ENCODE measurements at places on chromosomes 2 and 18. TPM values are rescaled to one million over a fixed set of nuclear protein-coding genes. Genes with fewer than 3 reads are reported as not detected.

MOGAT1 gene
- not detected for total RNA-seq

GRCh38 chr2:109218087-109218791 lies 89.2 kb downstream of the SH3RF3 start:
- no peak for DNase-seq

DNA sequence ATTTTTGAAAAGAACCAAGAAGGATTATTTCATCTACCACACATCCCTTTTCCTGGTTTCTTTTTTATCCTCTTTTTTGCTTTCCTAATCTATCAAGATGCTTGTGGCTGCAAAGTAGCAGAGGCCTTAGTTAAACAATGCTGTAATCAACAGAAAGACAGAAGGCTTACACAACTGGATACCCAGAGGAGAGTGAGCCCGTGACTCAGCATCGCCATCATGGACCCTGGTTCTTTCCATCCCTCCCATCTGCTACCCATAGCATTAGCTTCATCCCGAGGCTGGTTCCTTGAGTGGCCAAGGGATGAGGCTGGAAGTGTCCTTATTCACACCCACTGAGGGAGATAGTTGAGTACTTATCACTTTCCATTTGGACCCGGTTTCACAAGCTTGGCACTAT lies 7.5 kb upstream of the HAAO start:
- DNase-seq = no peak

GRCh38 chr2:207136874-207137273 lies 28.9 kb downstream of the KLF7 start:
- no peak for DNase-seq

GRCh38 chr2:220127311-220127710 lies 499.9 kb downstream of the SLC4A3 start:
- DNase-seq = no peak

GRCh38 chr2:33907866-33908265 lies 308.8 kb upstream of the FAM98A start:
- DNase-seq = no peak

DNA sequence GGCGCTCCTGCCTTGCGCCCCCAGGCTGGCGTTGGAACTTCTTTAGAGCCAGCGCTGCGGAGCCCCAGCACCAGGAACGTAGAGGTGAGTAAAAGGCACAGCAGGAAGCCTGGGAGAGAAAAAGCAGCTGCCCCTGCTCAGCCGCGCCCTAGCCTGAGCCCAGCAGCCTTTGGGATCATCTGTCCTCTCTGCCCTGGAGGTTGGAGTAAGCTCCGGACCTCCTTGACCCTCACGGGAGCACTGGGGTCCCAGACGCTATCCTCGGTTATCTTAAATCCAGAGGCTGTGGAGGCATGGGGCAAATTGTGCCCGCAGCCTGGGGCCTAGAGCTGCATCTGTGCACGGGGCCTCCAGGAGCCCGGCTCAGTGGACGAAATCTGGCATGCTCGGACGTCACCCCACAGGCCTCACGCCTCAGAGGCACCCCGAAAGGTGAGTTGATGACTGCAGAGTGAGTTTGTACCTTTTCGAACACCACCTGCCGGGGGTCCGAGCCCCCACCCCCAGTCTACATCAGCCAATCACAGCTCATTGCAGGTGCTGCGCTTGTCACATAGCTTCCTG lies 1.6 kb upstream of the SLC66A2 start:
- peak; percentile 70 for DNase-seq

DNA sequence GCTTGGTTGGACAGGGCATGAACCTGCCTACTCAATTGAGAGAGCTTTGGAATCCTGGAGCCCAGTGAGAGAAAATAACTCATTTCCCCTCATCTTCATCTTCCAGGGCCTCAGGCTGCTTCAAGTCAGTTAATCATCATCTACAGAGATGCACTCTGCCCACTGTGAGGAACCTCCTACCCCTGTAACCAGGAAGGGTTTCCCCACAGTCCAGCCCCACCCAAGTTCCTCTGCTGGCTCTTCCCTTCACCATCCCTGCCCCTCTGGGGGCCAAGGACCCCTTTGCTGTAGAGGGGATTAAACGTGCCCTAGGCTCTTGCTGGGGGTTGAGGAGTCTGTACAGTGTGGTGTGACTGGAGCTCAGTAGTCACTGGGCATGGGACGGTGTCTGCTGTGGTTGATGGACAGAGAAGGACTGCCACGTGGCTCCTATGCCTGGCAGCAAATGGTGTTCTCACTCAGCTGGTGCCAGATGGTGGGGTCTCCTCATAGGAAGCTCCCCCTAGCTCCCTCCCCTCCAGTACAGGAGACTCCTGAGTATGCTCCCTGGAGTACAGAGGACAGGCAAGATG lies 29.5 kb upstream of the LGALSL start:
- no peak for DNase-seq

Measured in osteoblast (primary cell).